Coronary artery (tissue), 2 donors: ENCODE measurements at places on chromosomes 2 and 18.

- DNase-seq = no peak
Observed at GRCh38 chr2:233252227-233252626, 754 bp downstream of the ATG16L1 start.

DNA sequence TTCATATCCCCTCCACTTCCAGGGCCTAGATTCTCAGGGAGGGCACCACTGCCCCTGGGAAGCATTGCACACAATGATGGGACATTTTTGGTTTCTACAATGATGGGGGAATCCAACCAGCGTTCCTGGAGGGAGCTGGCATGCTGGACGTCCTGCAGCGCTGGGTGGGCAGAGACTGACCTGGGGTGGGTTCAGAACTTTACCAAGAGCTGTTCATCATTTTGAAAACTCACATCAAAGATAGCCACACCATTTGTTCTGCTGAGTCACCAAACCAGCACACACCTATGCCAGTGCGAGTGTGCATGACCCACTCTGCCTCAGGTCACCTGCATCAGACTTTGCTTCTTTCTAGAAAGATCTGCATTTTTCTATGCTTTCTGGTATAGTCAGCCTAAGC lies 14.1 kb upstream of the ARMC9 start:
- DNase-seq = no peak

DNA sequence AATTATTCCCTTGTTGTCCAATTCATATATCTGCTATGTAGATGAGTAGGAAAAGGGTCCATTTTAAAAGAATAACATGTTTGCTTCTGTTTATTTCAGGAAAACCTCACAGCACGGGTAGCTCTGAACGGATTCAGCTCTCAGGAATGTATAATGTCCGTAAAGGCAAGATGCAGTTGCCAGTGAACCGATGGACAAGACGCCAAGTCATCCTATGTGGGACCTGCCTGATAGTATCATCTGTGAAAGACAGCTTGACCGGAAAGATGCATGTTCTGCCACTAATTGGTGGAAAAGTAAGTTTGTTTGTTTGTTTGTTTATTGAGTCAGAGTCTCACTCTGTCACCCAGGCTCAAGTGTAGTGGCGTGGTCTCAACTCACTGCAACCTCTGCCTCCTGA lies 114.6 kb downstream of the PHLPP1 start:
- DNase-seq = no peak

DNA sequence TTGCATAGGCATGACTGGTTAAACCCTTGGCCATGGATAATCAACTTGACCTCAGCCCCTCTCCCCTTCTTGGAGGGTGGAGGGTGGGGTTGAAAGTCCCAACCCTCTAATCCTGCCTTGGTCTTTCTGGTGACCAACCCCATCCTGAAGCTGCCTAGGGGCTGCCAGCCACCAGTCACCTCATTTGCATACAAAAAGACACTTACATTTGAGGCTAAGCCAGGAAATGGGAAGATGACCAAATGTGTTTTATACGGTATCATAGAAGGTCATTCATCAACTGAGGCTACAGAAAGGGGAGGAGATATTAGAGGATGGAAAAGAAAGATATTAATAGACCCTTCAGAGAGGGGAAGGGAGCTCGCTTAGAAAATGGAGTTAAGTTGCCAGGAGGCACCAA lies 96.8 kb downstream of the NCK2 start:
- no peak for DNase-seq

DNA sequence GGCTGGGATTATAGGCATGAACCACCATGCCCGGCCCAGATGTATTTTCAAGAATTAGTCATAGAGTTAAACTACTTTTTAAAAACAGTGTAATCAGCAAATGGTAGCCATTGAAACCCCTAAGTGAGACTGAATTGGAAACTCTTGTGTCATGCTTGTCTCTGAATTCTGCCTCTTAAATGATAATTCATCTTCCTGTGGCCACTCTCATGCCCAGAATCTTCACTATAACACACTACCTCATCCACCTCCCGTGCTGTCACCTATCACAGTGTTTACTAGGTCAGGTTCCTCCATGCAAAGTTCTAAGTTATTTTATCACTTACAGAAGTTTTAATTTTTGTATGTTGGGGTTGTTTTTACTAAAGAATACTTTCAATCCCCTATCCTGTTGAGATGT lies 197.5 kb downstream of the PHLPP1 start:
- no peak for DNase-seq

DNA sequence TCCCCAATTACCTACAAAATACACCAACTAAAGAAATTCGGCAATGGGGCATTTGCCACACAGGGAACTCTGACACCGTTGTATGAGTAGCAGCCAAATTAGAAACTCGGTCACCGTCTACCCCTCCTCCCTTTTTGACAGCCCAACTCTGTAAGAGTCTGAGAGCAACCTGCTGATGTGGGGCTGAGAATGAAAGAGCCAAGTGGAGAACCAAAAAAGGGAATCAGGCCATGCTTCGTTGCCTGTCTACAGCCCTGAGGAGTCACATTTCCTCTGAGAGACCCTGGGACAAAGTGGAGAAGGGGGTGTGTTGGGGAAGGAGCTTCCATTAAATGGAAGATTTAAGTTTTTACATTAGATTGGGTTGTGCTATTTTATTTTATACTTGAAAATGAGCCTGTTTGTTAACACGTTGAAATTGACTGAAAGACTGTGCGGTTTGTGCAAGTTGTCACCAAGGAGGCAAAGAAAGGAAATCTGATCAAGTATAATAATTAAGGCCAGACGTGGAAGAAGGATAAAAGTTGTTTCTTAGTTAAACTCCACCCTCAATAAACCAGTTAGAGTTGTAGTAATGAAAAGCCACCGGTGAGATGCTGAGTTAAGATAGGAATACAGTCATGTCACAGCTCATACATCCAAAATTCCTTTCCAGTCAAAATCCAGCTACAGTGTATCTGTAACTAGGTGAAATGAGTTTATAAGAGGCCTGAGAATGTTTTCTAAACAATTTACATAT lies 131.7 kb upstream of the CREB1 start:
- no peak for DNase-seq

DNA sequence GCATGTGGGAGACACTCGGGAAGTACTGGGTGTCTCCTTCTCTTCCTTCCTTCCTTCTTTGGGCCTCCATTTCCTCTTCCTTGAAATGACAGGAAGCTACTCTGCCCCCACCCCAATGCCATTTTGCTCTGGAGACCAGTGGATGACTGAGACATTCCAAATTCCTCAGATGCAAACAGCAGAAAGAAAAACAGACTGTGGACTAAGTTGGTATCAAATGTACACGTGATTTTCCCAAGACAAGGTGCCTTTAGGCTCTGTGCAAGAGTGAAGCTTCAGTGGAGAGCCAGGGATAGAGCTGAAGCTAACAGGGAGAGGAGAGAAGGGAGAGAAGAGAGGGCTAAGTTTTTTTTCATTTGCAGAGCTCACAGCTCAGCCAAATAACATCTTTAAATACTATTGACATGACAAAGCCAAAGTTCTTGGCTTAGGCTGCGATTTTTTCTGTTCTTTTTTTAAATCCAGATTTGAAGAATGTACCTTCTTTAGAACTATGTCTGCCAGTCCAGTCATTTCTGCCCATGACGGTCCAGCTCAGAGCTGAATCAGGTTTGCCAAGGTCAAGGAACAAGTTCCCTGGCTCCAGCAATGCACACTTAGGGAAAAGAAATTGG lies 84.5 kb upstream of the LCLAT1 start:
- DNase-seq = peak; percentile 79

DNA sequence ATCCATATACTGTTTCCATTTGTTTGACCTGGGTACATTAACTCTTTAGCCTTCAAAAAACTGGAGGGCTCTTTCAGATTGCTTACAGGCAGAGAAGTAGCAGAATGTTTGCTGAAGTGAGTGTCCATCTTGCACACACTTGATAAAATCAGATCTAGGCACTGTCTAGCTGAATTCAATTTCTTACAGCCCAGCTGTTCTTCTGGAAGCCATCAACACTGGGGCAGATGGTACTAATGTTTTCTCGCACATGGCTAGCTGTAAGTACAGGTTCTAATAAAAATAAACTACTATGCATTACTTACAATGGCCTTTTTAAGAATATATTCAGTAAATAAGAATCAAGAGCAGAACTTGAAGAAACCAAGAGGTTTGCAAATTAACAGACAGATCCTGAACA lies 175.9 kb downstream of the NBAS start:
- DNase-seq = no peak

DNA sequence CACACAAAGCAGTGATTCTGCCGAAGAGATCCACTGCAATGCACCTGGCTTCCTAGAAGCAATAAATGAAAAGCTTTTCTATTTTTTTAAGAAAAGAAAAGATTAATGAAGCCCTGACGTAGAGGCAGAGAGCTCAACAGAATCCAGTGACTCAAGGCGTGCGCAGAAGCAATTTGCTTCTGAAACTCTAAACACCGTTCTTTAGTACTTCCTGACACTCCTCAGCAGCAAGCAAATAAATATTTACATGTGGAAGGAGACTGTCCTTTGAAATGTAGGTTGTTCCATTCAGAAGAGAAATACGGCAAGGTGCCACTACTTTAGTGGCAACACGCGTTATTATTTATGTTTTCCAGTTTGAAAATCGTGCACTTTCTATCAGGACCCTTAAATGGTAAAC lies 126.2 kb upstream of the ZNF516 start:
- no peak for DNase-seq

GRCh38 chr18:23967321-23968089 lies 47.0 kb upstream of the TTC39C start:
- DNase-seq = no peak

DNA sequence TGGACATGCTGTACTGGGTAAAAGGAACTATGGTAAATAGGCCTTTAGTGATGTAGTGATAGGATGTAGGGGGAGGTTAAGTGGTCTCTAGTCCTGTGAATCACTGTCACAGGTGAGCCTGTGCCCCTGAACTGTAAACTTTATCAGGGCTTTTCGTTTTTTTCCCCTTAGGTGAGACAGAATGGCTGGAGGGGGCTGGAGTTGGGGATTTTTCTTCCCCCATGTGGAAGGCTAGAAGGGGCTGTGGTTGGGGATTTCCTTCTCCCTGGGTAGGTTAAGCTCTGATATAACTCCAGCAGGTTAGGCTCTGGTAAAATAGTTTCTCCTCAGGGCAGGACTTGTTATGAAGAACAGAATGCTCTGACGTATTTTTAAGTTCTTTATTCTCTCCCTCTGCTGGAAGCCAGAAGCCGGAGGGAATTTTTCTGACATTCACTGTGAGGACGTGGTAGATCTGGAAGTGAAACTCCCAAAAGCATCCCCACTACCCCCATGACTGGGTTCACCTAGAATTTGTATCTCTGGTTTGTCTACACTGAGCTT lies 28.5 kb downstream of the PIKFYVE start:
- no peak for DNase-seq

GRCh38 chr2:74982577-74982976 lies 24.1 kb downstream of the POLE4 start:
- no peak for DNase-seq

GRCh38 chr2:179952658-179953057 lies 54.4 kb downstream of the CWC22 start:
- DNase-seq = no peak

GRCh38 chr18:34480162-34480700 lies 229.9 kb upstream of the DTNA start:
- no peak for DNase-seq

GRCh38 chr2:170467568-170468422 lies 247.3 kb upstream of the SP5 start:
- no peak for DNase-seq

DNA sequence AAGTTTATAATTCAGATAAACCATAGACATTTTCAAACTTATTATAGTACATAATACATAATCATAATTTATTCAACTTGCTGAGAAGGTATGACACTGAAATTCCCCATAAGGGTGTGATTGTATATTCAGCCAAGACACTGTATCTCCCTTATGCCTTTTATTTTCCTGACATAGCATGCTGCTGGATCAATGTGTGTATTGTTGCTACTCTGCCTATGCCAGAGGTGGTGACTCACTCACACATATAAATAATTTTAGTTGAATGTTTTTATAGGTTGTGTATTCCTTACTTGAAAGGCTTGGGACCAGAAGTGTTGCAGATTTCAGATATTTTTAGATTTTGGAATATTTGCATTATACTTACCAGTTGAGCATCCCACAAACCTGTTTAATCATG lies 86.8 kb downstream of the VRK2 start:
- DNase-seq = no peak

DNA sequence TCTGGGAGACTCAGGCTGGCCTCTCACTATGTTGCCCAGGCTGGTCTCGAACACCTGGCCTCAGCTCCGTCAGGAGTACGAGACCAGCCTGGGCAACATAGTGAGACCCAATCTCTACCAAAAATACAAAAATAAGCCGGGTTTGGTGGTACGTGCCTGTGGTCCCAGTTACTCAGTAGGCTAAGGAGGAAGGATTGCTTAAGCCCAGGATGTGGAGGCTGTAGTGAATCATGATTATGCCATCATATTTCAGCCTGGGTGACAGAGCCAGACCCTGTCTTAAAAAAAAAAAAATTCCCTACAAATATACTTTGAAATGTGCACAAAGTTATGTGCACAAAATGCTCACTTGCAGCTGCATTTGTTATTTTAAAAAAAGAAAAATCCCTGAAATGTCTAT lies 26.3 kb upstream of the AGAP1 start:
- no peak for DNase-seq

GRCh38 chr2:10707831-10708230 lies 13.6 kb upstream of the ATP6V1C2 start:
- no peak for DNase-seq

DNA sequence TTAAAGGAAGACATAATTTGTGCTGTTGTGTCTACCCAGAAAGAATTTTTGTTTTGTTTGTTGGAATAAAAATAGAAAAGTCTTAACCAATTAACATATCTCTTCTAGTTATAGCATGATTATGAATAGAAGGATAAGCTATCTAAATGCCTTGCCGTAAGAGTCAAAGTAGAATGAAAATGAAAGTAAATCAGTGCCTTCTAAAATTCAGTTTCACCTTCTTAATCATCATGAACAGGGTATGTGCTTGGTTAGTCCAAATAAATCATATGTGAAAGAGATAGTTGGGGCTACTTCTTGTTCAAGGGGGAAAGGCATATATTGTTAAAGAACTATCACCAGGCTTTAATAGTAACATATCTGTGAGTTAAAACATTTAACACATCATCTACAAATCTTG lies 91.5 kb downstream of the GULP1 start:
- no peak for DNase-seq

- no peak for DNase-seq
Observed at GRCh38 chr2:199535445-199536177, 77.9 kb upstream of the SATB2 start.

- DNase-seq = peak; percentile 73
Observed at GRCh38 chr2:43293744-43294695, 67.6 kb upstream of the ZFP36L2 start.

- no peak for DNase-seq
Observed at GRCh38 chr2:231384970-231385369, 10.5 kb upstream of the B3GNT7 start.

- DNase-seq = no peak
Observed at GRCh38 chr18:68662754-68663153, 52.2 kb downstream of the TMX3 start.

DNA sequence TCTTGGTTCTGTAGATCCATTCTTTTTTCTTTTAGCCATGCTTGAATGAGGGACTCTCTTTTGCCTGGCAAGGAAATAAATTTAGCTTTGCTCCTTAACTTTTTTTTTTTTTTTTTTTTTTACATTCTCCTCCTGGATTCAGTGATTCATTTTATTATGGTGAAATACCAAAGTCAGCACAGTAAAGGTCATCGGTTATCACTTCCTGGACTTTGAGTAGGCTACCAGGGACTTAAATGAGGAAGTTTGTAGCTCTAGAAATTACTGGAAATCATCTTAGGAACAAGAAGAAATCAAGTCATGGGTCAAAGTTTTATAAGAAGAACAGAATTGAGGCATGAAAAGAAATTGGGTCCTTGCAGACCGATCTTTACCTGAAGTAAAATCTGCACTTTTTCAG lies 75.0 kb downstream of the SOCS6 start:
- no peak for DNase-seq

- DNase-seq = no peak
Observed at GRCh38 chr2:207873794-207874193, 104.1 kb upstream of the FZD5 start.
